ENCODE measurements at places on chromosomes 1 and 21.

DNA sequence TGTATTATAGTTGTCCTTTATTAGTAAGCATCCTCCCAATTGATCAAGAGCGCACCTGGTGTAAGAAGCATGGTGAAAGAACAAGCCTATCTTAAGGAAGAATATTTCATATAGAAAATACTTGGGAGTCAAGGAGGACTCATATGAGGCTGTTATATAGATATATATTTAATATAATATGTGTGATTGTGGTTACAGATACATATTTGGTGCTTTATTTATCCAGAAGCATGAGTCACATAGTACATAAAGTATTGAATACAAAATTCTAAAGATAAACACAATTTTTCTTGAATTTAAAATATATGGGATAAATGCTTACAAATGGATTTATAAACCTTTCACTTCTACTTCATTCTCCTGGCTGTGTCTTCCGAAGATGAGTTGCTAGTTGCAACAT, 60.6 kb downstream of the RGS5 start:
- no peak for DNase-seq

- no peak for DNase-seq
Observed at GRCh38 chr1:37438869-37439343, 35.5 kb upstream of the ZC3H12A start.

DNA sequence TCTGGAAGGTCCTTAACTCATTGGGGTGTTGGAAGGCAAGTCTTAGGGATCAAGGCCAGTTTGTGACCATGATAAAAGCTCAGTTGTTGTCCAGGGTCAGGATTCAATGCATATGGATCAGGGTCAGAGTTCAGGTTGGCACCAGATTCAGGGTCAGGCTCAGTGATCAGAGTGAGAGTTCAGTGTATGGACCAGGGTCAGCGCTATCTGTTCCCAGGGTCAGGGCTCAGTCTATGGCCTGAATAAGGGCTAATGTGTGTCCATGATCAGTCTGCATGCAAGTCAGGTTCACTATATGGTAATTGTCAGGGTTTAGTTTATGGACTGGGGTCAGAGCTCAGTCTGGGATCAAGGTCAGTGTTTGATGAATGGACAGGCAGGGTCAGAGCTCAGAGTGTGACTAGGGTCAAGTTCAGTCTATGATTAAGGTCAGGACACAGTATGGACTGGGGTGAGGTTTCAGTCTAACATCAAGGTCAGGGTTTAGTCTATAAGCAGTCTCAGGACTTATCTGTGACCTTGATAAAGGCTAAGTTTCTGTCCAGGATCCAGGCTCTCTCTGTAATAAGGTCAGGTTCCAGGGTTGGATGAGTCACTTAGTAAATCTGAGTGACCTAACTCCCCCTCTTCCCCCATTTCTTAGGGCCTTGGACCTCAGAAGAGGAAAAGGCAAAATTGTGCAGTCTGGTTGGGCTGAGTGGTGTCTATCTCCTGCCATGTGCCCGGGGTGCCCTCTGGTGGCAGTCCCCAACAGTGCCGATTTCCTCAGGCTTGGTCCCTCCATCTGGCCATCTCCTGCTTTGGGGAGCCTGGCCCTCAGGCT, 23.8 kb downstream of the KNCN start:
- DNase-seq: peak; percentile 80

DNA sequence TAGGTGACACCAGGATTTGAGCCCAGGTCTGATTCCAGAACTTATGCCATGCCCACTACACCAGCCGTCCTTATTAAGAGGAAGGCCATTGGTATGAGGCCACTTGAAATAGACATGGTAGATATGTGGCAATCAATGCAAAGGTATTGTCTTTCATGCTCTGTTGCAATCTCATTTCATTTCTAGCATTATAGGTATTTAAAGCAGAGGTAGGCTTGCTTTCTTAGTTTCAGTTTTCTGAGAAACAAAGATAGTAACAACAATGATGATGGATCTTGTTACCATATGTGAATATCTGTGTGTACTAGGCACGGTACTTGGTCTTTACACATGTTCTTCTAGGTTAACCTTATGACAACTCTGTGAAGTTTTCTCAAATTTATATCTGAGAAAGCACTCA, 113.1 kb downstream of the FGGY start:
- DNase-seq: no peak

DNA sequence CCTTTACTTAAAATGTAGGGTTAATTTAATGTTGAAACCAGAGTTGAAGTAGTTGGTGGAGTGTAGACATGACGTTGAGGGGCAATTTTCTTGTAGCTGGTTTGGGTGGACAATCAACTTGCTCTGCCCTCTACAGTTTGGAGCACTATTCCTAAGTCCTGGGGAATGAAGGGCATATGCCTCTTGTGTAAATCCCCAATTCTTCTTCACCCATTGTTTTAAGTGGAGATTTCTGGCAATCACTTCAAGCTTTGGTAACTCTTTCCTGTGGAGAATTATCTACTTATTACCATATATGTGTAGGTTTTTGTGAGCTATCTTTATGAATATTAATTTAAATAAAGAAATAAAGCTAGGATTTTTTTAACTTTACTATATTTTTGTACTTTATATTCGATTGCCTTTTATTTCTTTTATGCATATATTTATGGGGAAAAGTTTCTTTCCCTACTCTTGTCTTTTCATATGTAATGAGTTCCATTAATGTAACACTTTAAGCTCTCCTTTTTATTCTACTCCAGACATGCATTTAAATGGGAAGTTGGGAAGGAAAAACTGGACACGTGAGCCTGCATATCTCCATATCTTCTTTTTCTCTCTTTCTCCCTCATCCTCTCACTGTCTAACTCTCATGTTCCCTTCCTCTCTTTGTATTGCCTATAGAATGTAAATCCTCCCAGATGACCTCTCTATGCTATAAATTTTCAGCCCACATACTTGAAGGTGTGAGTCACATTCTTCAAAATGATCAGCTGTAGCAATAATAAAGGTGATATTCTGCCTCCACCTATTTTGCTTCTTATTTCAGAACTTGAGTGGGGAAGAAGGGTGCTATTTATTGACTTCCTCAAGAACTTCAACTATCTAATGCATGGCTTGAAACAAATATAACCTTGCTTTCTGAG, 276.7 kb downstream of the PTPRC start:
- peak; percentile 64 for DNase-seq

- no peak for DNase-seq
Observed at GRCh38 chr21:18970416-18970815, 566.8 kb upstream of the TMPRSS15 start.

- DNase-seq: no peak
Observed at GRCh38 chr21:37005548-37006485, 685 bp upstream of the RIPPLY3 start.

GRCh38 chr21:42187976-42188653, 30.8 kb upstream of the ABCG1 start:
- DNase-seq: peak; percentile 38

- DNase-seq: no peak
Observed at GRCh38 chr1:14568716-14569355, 29.6 kb upstream of the KAZN start.

GRCh38 chr1:161185282-161185682, 8.0 kb upstream of the B4GALT3 start:
- no peak for DNase-seq

DNA sequence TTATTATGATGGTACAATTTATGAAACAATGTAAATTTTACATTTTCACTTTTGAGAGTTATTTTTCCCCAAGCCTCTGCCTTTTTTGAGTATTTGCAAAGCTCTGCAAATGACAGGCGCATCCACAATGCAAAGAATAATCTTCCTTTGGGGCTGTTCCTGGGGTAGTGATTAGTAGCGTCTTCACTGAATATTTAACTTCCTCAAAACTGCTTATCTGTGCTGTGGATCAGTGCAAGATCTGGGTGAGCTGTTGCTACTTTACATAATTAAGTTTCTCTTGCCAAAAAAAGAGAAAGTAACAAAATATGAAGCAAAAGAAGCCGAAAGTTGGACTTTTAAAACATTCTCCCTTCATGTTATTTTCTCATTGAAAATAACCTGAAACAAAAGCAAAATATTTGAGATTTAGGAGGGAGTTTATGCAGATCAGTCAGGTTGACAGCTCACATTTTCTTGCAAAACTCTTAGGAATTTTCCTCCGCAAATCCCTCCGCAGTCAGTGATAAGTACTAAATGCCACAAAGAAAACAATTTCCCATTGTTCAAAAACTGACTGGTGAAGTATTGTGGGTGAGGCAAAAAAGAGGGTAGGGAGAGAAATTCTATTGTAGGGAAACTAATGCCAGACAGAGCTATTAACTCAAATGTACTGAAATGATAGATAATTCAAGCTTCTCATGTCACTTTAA, 276.4 kb upstream of the B3GALT2 start:
- DNase-seq: no peak

DNA sequence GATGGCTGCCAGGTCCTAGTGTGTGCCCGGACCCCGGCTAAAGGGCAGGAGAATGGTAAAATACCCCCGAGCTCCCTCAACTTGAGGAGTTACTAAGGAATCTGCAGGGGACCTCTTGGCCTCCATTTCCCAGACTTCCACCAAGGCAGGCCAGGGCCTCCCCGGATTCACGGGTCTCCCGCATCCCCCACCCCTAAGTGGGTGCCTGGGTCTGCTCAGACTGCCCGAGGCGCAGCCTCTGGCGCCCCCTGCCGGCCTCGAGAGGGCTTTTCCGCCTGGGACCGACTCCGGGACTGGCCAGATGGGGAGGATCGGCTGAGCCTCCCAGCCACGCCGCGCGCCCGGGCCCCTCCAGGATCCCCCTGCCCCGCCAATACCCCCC, 1.7 kb downstream of the PLEKHG5 start:
- peak; percentile 75 for DNase-seq

DNA sequence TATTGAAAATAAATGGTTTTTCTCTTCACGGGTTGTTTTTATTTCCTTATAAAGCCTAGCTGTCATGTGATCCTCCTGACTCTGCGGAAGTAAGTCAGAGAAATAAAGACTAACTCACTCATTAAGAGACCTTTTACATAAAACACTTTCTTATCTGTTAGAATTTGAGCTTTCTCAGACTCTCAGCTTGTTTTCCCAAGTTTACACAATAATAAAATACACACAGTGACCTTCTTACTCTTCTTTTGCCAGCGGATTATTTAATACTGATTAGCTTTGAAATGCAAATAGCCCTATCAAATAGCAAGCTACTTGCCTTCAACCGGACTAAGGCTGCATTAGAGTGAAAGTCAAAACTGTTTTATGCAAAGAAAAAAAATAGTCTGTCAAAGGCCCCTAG, 45.5 kb upstream of the CXADR start:
- no peak for DNase-seq

GRCh38 chr1:204014336-204014735, 58.6 kb upstream of the SOX13 start:
- no peak for DNase-seq

- DNase-seq: no peak
Observed at GRCh38 chr1:54171016-54171415, 18.2 kb upstream of the CDCP2 start.

- no peak for DNase-seq
Observed at GRCh38 chr1:147377263-147378246, 135.1 kb downstream of the CHD1L start.

GRCh38 chr1:84985365-84985764, 11.5 kb downstream of the MCOLN2 start:
- DNase-seq: no peak

- no peak for DNase-seq
Observed at GRCh38 chr1:185663332-185663731, 70.9 kb upstream of the HMCN1 start.

DNA sequence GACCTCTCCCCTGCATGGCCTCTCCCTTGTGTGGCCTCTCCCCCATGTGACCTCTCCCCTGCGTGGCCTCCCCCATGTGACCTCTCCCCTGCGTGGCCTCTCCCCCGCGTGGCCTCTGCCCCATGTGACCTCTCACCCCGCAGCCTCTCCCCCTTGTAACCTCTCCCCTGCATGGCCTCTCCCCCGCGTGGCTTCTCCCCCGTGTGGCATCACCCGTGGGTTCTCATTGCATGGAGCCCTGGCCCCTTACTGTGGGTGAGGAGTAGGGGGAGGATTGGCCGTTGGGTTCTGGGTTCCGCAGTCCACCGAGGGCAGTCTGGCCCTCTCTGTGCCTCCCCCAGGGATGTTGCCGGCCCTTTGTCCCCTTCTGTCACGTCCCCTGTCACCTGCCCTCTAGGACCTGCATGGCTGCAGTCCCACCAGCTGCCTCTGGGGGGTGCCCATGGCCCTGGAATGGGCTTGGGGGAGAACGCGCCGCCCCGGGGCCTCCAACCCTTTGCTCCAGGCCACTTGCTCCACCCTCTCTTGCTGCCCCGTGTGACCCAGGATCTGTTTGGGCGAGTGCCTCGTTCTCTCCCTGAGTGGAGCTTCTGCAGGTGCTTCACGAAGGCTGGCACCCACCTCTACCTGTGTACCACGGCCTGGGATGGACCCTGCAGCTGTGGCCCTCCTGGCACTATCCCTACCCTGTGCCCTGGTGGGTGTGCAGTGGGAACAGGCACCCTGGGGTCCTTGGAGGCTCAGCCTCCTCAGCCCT, 21.3 kb downstream of the RRP1 start:
- DNase-seq: peak; percentile 72

- DNase-seq: no peak
Observed at GRCh38 chr1:204464701-204465100, 29.9 kb downstream of the PIK3C2B start.

GRCh38 chr1:35864813-35865212, 18.2 kb upstream of the AGO1 start:
- no peak for DNase-seq

DNA sequence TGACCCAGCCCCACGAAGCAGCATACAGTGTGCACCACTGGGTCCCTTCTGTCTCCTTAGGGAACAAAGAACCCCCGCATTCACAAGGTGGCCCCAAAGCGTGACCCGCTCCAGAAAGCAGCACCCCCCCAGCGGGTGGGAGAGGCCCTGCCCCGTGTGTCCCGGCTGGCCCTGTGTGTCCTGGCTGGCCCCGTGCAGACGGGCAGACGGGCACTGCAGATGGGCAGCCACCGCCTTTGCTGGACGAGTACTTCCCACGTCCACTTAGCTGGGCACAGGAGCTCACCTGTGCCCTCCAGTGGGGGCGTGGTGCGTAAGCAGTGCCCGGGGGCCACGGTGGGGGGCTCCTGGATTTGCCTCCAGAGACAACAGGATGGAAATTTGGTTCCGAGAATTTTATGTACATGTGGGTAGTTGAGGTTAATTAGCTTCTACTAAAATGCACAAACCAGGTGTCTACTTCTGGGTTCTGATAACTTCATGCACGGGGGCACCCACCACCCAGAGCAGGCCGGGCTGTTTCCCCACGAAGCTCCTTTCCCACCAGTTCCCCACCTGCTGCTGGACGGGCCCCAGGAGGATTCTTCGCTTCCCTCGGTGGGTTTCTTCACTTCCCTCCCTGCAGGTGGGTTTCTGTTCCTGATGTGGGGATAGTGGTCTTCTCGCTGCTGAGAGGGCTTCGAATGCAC, 33.2 kb upstream of the SLC19A1 start:
- DNase-seq: no peak

DNA sequence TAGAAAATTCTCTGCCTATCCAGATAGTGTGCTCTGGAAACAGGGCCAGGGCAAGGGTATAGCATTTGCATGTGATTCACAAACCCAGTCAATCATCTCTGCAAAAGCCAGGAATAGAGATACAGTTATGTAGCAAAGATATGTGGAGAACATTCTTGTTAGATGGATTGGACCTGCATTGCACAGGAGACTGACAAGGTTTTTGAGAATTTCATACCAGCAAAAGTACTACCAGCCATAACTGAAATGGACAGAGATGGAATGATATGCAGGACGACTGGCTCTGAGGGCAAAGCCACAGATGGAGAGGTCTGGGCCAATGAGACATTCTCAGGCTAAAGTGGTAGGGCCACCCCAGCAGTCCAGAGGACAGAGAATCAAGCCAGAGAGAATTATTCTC, 24.7 kb downstream of the SCMH1 start:
- DNase-seq: no peak

GRCh38 chr1:206587904-206588303, 24.4 kb downstream of the EIF2D start:
- DNase-seq: no peak

- no peak for DNase-seq
Observed at GRCh38 chr1:219175212-219175564, 1.5 kb downstream of the LYPLAL1 start.

All from ELR (cell line).